ENCODE measurements at places on chromosomes 6 and 20. TPM values are rescaled to one million over a fixed set of nuclear protein-coding genes. Genes with fewer than 3 reads are reported as not detected.

SMOC2 gene
- 164 TPM for total RNA-seq

MYH7B gene
- total RNA-seq = 0.13 TPM

CD93 gene
- 0.54 TPM for total RNA-seq

PGC gene
- not detected for total RNA-seq

POPDC3 gene
- total RNA-seq = 71.8 TPM

HLA-DQB2 gene
- total RNA-seq = not detected
